ENCODE measurements at places on chromosomes 6 and 20. TPM values are rescaled to one million over a fixed set of nuclear protein-coding genes. Genes with fewer than 3 reads are reported as not detected.
A peak's percentile ranks its signal among the peaks of the same experiment; 100 is the strongest.

- H3K4me3 ChIP-seq, result no peak overlapping the region
- H3K27ac ChIP-seq, result peak overlapping the region; percentile 25
- H3K27me3 ChIP-seq, result peaks cover 18% of the 10 kb centered on the region
- peaks cover 5% of the 10 kb centered on the region for H3K36me3 ChIP-seq
- no peak for DNase-seq
Observed at GRCh38 chr6:40997234-40997957, 41.6 kb downstream of the UNC5CL start.

DNA sequence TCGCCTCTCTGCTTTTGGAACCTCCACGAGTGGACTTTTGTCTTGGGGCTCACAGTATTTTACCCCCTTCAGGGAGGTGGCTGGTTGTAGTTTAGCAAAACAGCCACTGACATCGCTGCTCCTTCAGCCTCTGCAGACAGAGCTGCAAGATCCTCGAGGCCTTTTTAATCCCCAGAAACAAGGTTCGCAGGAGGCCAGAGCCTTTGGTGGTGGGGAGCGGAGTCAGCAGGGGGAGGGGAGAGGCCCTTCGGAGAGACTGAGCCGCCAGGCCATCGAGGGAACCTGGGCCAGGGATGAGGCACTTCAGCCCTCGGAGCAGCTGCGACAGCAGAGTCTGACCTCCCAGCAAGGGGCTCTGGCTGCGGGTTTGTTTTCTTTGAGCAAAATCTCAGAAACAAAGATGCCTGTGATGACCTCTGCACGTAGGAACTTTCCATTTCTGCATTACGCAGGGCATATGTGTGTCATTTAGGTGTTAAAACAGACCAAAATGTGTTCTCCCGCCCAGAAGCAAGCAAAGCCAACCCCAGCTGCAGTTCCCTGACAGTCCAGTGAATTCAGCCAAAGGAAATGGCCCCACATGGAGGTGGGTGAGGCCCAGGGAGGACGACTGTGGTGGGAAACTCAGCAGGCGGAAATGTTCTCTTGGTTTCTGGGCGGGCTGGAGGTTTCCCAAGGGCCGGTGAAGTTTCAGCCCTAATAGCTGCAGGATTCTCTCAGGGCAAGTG is 171.2 kb upstream of the SULF2 start:
- H3K4me1 ChIP-seq, result peaks cover 34% of the 10 kb centered on the region
- DNase-seq, result no peak
- H3K4me3 ChIP-seq, result no peak overlapping the region
- H3K27me3 ChIP-seq, result peaks cover 24% of the 10 kb centered on the region
- H3K27ac ChIP-seq, result peak overlapping the region; percentile 60
- H3K36me3 ChIP-seq, result no peaks in the 10 kb centered on the region

- H3K4me1 ChIP-seq, result no peaks in the 10 kb centered on the region
- DNase-seq, result no peak
- H3K27ac ChIP-seq, result no peak overlapping the region
- no peak overlapping the region for H3K4me3 ChIP-seq
Observed at GRCh38 chr20:18543216-18543615, 24.0 kb upstream of the SMIM26 start.

GRCh38 chr6:13478525-13478966 is 8.9 kb downstream of the GFOD1 start:
- no peak for DNase-seq
- H3K4me1 ChIP-seq, result peaks cover 5% of the 10 kb centered on the region

DNA sequence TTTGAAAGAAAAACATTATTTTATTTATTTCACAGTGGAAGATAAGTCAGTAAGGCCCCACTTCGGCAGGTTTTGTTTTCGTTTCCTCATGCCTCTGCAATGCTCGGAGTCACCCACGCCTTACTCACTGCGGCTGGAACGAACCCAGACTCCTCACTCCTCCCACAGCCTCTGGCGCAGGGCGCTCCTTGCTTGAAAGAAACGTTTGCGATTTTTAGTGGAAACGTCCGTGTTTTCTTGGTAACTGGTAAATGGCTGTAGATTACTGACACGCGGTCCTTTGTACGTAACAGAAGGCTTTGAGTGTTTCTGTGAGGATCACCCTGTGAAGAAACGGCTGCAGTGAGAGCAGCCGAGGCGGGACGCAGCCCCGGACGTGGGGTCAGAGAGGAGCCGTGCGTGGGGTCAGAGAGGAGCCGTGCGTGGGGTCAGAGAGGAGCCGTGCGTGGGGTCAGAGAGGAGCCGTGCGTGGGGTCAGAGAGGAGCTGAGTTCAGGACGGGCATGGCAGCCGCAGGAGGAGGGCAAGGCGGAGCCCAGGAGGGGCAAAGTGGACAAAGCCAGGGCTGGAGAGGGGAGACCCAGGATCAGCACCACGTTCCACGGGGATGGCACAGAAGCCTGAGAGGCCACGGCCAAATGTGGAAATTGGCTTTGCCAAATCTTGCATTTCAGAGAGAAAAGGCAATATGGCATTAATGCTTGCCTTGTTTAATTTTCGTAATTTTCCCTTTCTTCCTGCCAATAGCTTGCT is 198.6 kb upstream of the THBS2 start:
- H3K4me3 ChIP-seq, result peak overlapping the region; percentile 12
- DNase-seq, result no peak
- H3K27me3 ChIP-seq, result no peaks in the 10 kb centered on the region
- H3K36me3 ChIP-seq, result no peaks in the 10 kb centered on the region
- H3K27ac ChIP-seq, result peak overlapping the region; percentile 12

The RAET1L gene
- not detected for total RNA-seq

DNA sequence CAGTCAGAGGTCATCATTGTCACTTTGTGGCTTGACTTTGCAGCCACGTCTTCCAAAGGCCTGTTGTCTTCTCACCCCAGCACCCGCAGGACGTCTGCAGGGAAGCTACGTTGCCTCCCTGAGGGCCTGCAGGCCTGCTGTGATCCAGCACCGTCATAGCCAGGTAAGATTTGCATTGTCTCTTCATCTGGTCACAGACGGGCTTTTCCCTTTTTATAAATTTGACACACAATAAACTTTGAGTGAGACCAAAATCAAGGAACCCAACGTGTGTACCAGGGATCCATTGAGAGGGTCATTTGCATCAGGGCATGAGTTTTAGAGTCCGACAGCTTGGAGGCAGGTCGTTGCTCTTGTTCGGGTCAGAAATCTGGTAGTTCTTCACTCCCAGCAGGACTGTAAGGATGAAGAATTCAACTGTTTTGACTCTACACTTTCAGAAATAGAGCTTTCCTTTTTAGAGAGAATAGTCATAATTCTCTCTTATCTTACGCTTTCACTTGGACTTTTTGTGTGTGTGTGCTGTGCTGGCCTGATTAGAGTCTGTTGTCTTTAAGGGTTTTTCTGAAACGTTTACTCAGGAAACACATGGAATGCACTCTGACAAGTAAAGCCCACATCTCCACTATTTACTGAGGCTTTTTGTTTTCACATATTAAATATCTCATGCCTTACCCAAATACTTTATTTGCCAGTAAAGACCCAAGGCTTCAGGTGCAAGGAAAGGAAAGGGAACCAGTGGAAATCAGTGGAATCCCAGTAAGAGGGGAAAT is 177.2 kb upstream of the TAB2 start:
- DNase-seq, result no peak
- no peaks in the 10 kb centered on the region for H3K36me3 ChIP-seq
- peaks cover 4% of the 10 kb centered on the region for H3K4me1 ChIP-seq
- no peak overlapping the region for H3K27ac ChIP-seq
- H3K4me3 ChIP-seq, result no peak overlapping the region

DNA sequence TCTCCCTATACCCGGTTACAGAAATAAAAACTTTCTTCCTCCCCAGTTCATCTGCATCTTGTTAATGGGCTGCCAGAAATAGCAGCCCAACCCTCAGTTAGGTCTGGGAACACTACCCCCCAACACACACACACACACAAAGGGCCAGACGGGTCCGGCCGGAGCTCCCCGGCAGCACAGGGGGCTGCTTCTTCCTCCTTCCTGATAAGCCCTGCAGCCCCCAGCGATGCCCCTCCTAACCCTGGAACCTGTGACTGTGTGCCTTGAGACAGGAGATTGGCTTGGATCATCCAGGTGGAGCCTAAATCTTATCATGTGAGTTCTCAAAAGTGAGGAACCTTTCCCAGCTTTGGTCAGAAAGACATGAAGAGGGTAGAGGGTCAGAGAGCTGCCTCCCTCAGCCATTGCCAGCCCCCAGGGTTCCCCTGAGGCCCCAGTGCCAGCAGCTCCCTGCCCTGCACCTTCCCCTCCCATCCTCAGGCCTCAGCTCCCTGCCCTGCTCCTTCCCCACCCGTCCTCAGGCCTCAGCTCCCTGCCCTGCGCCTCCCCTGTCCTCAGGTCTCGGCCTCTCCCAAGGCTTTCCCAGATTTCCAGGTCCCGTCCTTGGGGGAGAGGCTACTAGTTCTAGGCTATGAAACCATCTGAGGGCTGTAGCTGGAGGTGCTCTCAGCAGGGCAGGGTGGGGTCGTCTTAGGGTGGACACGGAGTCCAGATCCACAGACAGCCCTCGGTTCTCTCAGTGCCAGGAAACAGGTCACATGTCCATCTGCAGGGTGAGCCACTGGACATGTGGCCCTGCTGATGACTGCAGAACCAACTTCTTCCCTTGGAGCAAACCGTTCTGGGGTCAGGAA is 34.5 kb upstream of the CST7 start:
- H3K4me1 ChIP-seq, result peaks cover 6% of the 10 kb centered on the region
- H3K36me3 ChIP-seq, result no peaks in the 10 kb centered on the region

DNA sequence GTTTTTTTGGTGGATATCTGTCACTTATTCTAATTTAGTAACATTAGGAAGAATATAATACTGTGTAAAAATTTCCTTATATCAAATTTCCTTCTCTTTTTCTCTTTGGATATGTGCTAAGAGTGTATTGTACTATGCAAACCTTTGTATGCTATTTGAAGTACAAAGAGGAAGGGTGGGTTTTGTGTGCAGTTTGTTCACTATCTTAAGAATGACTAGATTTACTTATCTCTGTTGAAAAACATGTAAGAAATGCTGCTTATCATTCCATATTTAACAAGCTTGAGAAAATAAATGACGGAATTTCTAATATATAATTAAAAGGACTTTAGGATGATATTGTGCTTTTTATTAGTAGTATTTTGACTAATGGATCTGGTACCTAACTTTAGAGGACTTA is 13.1 kb downstream of the CD2AP start:
- no peak for DNase-seq
- H3K4me3 ChIP-seq, result no peak overlapping the region
- H3K4me1 ChIP-seq, result peaks cover 37% of the 10 kb centered on the region
- no peaks in the 10 kb centered on the region for H3K27me3 ChIP-seq

GRCh38 chr6:111087106-111087835 is at the start of gene SLC16A10:
TSS of gene SLC16A10 (plus strand) at chr6:111087503. CDS start at chr6:111087753, 250 bp downstream.
- H3K4me1 ChIP-seq, result peaks cover 13% of the 10 kb centered on the region
- peaks cover 57% of the 10 kb centered on the region for H3K27me3 ChIP-seq
- H3K27ac ChIP-seq, result no peak within 1 kb of the TSS
- peak within 1 kb of the TSS; percentile 62 for H3K4me3 ChIP-seq
- DNase-seq, result no peak

- H3K27me3 ChIP-seq, result no peaks in the 10 kb centered on the region
- H3K4me1 ChIP-seq, result peaks cover 26% of the 10 kb centered on the region
- no peaks in the 10 kb centered on the region for H3K36me3 ChIP-seq
Observed at GRCh38 chr6:26249707-26249956, 115.4 kb upstream of the BTN3A2 start.

The SAMD10 gene
- 4.7 TPM for total RNA-seq

DNA sequence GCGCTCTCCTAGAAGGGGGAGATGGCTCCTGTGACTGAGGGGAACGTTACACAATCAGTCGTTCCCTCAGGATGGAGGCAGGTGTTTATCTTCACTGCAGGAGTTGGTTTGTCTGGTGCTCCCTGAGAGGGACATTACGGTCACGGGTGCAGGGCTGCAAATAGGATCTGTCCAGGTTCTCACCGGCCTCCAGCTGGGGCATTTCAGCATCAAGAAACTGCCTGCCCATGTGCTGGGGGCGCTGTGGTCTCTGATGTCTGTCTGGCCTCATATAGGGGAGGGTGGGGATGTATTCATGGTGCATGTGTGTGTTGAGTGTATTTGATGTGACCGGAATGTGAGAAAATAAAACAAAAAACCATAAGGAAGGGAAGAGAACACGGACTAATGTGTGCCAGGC is 77.1 kb downstream of the TBC1D7 start:
- DNase-seq, result no peak
- H3K4me3 ChIP-seq, result no peak overlapping the region
- H3K27ac ChIP-seq, result no peak overlapping the region
- no peaks in the 10 kb centered on the region for H3K27me3 ChIP-seq
- H3K36me3 ChIP-seq, result peaks cover 2% of the 10 kb centered on the region

GRCh38 chr6:27452496-27452897 is 20.4 kb downstream of the ZNF184 start:
- no peak for DNase-seq
- H3K27me3 ChIP-seq, result no peaks in the 10 kb centered on the region
- H3K27ac ChIP-seq, result no peak overlapping the region
- peaks cover 91% of the 10 kb centered on the region for H3K36me3 ChIP-seq

DNA sequence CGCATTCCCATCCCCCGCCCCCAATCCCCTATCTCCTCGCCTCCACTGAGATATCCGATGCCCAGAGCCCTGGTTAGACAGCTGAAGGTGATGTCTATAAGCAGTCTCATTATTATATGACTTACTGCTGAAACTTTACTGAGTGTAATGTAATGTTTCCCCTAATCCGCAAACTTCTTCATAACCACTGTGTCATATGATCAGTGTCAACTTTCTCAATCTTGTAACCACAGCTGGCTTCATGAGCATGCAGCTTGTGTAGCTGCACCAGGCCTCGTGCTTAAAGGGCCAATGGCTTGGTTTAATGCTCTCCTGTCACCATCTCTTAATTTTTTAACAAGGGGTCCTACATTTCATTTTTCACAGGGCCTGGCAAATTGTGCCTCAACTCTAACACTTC is 8.1 kb downstream of the ASIP start:
- no peaks in the 10 kb centered on the region for H3K27me3 ChIP-seq
- peak overlapping the region; percentile 32 for H3K27ac ChIP-seq
- H3K36me3 ChIP-seq, result no peaks in the 10 kb centered on the region
- no peak for DNase-seq

The FHL5 gene
- not detected for total RNA-seq

DNA sequence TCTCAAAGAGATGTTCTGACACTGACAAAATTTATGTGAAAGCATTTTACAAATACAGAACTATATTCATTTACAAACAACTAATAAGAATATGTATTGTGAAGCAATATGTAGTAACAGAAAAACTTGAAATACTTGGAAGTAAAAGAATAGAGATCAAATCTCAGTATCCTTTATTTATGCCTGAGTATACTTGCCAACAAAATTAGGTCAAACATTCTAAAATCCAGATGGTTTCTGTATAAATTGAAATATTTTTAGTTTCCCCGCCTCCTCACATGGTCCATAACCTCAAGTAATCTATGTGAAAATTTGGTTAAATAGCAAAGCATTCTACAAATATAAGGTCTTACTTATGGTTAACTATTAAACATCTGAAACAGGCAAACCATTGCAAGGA is 545.4 kb downstream of the EYS start:
- H3K4me1 ChIP-seq, result no peaks in the 10 kb centered on the region
- peaks cover 3% of the 10 kb centered on the region for H3K27me3 ChIP-seq
- no peak overlapping the region for H3K27ac ChIP-seq
- no peaks in the 10 kb centered on the region for H3K36me3 ChIP-seq
- DNase-seq, result no peak

Data from chondrocyte (in vitro differentiated cells).